ENCODE measurements at places on chromosomes 2 and 18.
A peak's percentile ranks its signal among the peaks of the same experiment; 100 is the strongest.

DNA sequence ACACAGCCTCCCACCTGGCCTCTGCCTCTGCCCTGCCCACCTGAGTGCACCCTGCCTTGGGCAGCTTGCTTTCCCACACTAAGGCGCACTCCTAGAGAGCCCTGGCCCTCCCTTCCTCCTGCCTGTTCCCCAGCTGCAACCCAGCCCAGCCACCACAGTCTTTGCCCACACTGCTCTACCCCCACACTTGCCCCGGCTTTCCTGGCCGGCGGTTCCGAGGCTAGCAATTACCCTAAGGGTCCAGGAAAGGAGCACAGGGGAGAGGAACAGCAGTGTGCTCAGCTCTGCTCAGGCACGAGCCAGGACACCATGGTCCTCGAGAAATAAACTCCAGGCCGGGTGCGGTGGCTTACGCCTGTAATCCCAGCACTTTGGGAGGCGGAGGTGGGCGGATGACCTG is 237.8 kb upstream of the RAB6C start:
- H3K27ac ChIP-seq = no peak overlapping the region
- no peaks in the 10 kb centered on the region for H3K36me3 ChIP-seq
- DNase-seq = no peak
- H3K27me3 ChIP-seq = no peaks in the 10 kb centered on the region

DNA sequence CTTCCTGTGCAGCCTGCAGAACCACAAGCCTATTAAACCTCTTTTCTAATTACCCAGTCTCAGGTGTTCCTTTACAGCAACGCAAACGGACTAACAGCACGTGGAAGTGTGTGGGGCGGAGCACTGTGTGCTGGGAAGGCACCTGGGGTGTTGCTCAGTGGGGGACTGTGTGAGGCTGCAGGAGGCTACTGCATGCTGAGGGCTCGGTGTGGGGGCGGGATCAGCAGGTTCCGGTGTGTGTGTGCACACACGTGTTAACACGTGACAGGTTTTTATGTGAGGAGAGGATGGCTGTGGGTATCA is 58.9 kb downstream of the ANKMY1 start:
- H3K27ac ChIP-seq = no peak overlapping the region
- no peak overlapping the region for H3K4me3 ChIP-seq
- H3K36me3 ChIP-seq = no peaks in the 10 kb centered on the region
- DNase-seq = no peak

GRCh38 chr18:22847392-22847791 is 85.7 kb upstream of the RBBP8 start:
- no peaks in the 10 kb centered on the region for H3K27me3 ChIP-seq
- no peak overlapping the region for H3K4me3 ChIP-seq
- H3K36me3 ChIP-seq = no peaks in the 10 kb centered on the region
- DNase-seq = no peak

- H3K27ac ChIP-seq = no peak overlapping the region
- no peaks in the 10 kb centered on the region for H3K36me3 ChIP-seq
- H3K4me1 ChIP-seq = no peaks in the 10 kb centered on the region
- DNase-seq = no peak
Observed at GRCh38 chr2:197919487-197919886, 115.1 kb downstream of the PLCL1 start.

DNA sequence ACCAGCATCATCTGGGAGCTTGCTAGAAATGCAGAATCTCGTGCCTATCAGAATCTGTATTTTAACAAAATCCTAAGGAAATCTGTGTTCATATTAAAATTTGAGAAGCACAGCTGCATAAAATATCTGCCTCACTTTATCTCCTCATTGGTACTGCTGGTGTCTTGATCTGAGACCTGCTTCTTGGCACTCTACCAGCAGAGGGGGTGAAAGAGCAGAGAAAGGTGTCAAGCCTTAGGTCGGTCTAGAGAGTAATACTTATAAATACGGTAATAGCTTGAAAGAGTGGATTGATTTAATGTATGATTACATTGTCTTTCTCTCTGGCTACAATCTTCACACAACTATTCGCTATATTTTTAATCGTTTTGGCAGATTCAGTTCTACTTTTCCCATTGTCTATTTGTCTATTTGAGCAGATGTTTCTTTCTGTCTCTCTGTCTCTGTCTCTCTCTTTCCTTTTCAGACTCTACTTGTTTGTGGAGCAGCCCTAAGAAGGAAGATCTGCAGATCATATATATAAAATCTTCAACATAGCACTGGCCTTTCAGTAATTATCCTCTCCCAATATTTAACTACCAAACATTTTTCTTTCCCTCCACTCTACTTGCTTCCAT is 1.7 kb upstream of the GCG start:
- no peak overlapping the region for H3K27ac ChIP-seq
- H3K4me3 ChIP-seq = no peak overlapping the region
- no peaks in the 10 kb centered on the region for H3K36me3 ChIP-seq
- no peaks in the 10 kb centered on the region for H3K27me3 ChIP-seq
- no peaks in the 10 kb centered on the region for H3K4me1 ChIP-seq
- DNase-seq = no peak

DNA sequence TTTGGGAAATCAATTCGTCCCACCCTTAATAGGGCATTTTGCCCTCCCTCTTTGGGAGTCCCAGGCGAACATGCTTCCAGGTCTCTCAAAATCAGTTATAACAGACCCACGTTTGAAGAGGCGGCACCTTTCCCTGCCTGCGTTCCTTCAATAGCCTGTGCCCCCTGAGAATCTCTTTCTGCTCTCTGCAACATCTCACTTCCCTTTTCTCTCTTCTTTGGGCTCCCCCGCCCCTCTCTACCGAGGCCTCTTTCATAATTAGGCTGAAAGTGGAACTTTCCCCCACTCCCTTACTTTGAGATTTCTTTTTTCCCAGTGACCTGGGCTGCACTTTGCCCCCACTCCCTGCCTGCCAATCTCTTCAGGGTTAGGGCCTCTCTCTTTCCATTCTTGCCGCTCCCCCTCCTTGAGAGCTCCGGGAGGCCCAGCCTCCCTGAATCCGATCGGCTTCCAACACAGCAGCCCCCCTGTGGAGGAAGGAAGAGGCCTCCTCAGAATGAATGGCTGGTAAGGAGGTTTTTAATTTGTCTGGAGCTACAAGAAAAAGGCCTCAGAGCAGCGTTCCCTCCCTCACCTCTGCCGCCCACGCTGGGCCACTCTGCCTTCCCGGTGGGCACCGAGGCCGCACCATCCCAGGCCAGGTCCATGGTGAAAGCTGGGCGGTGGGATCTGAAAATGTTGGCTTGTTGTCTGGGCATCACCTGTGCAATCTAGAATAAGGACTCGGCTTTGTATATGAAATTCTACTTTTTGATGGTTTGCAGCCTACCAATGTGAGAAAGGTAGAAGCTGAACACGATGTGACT is 162.6 kb upstream of the SIX3 start:
- H3K27ac ChIP-seq = no peak overlapping the region
- DNase-seq = no peak
- H3K27me3 ChIP-seq = no peaks in the 10 kb centered on the region
- H3K4me3 ChIP-seq = no peak overlapping the region

GRCh38 chr2:112118148-112118547 is 20.0 kb upstream of the FBLN7 start:
- no peak overlapping the region for H3K4me3 ChIP-seq
- H3K36me3 ChIP-seq = no peaks in the 10 kb centered on the region
- H3K4me1 ChIP-seq = no peaks in the 10 kb centered on the region
- no peak for DNase-seq
- no peak overlapping the region for H3K27ac ChIP-seq

GRCh38 chr2:182368446-182368845 is 58.4 kb downstream of the PDE1A start:
- H3K27me3 ChIP-seq = no peaks in the 10 kb centered on the region
- no peak for DNase-seq
- no peak overlapping the region for H3K4me3 ChIP-seq
- H3K36me3 ChIP-seq = no peaks in the 10 kb centered on the region

GRCh38 chr2:199057936-199058335 is 399.8 kb downstream of the SATB2 start:
- no peaks in the 10 kb centered on the region for H3K4me1 ChIP-seq
- no peaks in the 10 kb centered on the region for H3K36me3 ChIP-seq
- H3K27ac ChIP-seq = no peak overlapping the region
- DNase-seq = no peak
- no peaks in the 10 kb centered on the region for H3K27me3 ChIP-seq

GRCh38 chr2:169291517-169291916 is 70.8 kb downstream of the LRP2 start:
- H3K27me3 ChIP-seq = no peaks in the 10 kb centered on the region
- H3K4me1 ChIP-seq = no peaks in the 10 kb centered on the region
- no peaks in the 10 kb centered on the region for H3K36me3 ChIP-seq

GRCh38 chr18:22544626-22545025 is 126.9 kb upstream of the CTAGE1 start:
- no peak for DNase-seq
- H3K27ac ChIP-seq = no peak overlapping the region
- H3K36me3 ChIP-seq = no peaks in the 10 kb centered on the region
- no peak overlapping the region for H3K4me3 ChIP-seq
- H3K4me1 ChIP-seq = peaks cover 6% of the 10 kb centered on the region

DNA sequence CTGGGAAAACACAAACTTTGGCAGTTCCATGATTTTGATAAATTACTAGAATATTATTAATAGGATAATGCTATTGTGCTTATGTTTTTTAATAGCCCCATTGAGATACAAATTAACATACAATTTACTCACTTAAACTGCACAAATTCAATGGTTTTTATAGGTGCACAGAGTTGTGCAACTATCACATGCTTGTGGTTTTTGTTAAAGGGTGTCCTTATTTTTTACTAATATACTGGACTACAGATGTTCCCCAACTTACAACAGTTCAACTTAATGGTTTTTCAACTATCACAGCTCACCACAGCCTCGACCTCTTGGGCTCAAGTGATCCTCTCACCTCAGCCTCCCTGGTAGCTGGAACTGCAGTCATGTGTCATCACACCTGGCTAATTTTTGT is 76.6 kb downstream of the OSBPL1A start:
- H3K27me3 ChIP-seq = no peaks in the 10 kb centered on the region
- no peak overlapping the region for H3K4me3 ChIP-seq
- no peaks in the 10 kb centered on the region for H3K36me3 ChIP-seq
- H3K4me1 ChIP-seq = no peaks in the 10 kb centered on the region
- H3K27ac ChIP-seq = no peak overlapping the region

- peak overlapping the region; percentile 43 for H3K27ac ChIP-seq
- H3K4me3 ChIP-seq = no peak overlapping the region
- H3K36me3 ChIP-seq = no peaks in the 10 kb centered on the region
- DNase-seq = no peak
Observed at GRCh38 chr2:86704459-86704971, 15.6 kb upstream of the RMND5A start.

DNA sequence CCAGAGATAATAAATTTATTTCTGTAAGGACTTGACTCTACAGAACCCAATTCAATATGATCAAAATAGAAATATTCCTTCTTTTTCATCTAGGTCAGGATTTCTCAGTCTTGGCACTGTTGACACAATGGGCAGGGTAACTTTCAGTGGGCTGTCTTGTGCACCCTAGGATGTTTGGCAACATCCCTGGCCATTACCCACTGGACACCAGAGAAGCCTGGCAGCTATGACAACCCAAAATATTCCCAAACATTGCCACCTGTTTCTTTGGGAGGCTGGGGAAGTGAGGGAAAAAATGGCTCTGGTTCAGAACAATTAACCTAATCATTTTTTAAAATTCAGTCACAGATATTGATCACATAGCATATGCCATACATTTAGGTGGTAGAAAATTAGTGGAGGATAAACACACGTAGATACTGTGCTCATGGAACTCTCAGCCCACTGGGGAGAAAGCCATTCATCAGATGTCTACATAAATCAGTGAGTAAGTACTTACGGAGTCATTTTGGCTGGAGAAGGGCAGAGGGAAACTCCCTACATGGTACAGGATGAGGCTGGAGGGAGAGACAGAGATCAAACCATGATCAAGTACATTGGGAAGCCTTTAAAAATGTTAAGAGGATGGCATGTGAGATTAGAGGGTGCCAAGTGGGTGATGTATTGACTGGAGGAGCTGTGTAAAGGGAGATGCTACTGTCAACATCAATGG is 718 bp upstream of the TNP1 start:
- H3K4me1 ChIP-seq = no peaks in the 10 kb centered on the region
- H3K4me3 ChIP-seq = no peak overlapping the region
- H3K27me3 ChIP-seq = no peaks in the 10 kb centered on the region
- no peak for DNase-seq
- no peaks in the 10 kb centered on the region for H3K36me3 ChIP-seq
- no peak overlapping the region for H3K27ac ChIP-seq

DNA sequence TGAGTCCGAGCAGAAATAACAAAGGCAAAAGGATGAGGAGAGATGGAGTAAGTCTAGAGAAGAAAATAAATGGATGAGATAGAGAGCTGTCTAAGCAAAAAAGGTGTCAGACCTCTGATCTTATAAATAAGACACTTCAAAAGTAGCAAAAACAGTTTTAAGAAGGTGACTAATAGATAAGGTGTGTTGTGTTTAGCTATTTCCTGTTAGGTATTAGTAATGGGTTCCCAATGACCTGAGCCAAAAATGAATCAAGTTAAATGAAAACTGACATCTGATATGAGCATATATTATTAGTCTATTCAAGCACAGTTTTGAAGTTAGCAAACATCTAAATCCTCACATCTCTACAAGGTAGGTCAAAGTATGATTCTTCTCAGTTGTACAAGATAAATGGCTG is 10.6 kb downstream of the SUPT7L start:
- H3K36me3 ChIP-seq = peaks cover 100% of the 10 kb centered on the region
- no peaks in the 10 kb centered on the region for H3K27me3 ChIP-seq
- DNase-seq = no peak
- H3K4me1 ChIP-seq = no peaks in the 10 kb centered on the region
- H3K4me3 ChIP-seq = no peak overlapping the region

DNA sequence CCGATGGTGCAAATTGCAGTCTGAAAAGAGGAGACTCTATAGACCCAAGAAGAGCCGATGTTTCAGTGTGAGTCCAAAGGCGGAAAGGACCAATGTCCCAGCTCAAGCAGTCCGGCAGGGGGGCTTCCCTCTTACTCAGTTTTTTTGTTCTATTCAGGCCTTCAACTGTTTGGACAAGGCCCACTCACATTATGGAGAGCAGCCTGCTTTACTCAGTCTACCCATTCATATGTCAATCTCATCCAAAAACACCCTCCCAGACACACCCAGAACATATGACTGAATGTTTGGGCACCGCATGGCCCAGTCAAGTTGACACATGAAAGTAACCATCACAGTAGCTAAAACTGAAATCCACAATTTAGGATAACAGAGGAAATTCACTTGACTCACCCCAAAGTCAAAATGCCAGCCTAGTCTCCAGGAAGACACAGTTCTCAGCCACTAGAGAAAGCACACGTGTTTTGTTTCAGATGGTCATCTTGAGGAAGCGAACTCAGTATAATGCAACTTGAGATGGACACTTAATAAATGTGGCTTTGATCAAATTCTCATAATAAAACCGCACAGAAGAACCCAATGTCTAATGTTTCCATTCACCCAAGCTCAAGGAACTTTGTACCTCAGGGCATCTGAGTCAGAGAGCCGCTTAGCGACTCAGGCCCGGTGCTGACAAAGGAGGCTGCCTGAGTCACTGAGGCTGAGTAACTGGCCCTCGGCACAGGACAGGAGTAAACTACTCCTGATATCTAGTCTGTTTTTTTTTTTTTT is 2.4 kb downstream of the FHL2 start:
- H3K27ac ChIP-seq = peak overlapping the region; percentile 98
- no peaks in the 10 kb centered on the region for H3K27me3 ChIP-seq
- DNase-seq = no peak
- H3K36me3 ChIP-seq = no peaks in the 10 kb centered on the region
- H3K4me1 ChIP-seq = peaks cover 47% of the 10 kb centered on the region

All from esophagus squamous epithelium (tissue), 5 donors.